ENCODE measurements at places on chromosomes 6 and 20. TPM values are rescaled to one million over a fixed set of nuclear protein-coding genes. Genes with fewer than 3 reads are reported as not detected.

UNC93A gene
- not detected for total RNA-seq

ARFGEF3 gene
- 0.08 TPM for total RNA-seq

POU5F1 gene
- total RNA-seq = not detected

CUL9 gene
- 39.5 TPM for total RNA-seq

EGFL8 gene
- total RNA-seq = 21.4 TPM

CTSZ gene
- 17.5 TPM for total RNA-seq

SYNDIG1 gene
- 0.94 TPM for total RNA-seq

STMND1 gene
- total RNA-seq = not detected

GGTLC1 gene
- total RNA-seq = not detected

EEF1A2 gene
- total RNA-seq = 0.68 TPM

SMOC2 gene
- 11.6 TPM for total RNA-seq

MAS1 gene
- total RNA-seq = not detected

DEFB129 gene
- total RNA-seq = not detected

ZSCAN23 gene
- total RNA-seq = 6.0 TPM

All from osteocyte (in vitro differentiated cells).